Activated T-helper 1 cell treated with anti-CD3 and anti-CD28 coated beads, Interleukin-2, amount 50 U/mL, for 16 hours (primary cell): ENCODE measurements at places on chromosomes 3 and 15.

GRCh38 chr3:128584412-128585020 lies 66.1 kb downstream of the RPN1 start:
- DNase-seq = no peak

DNA sequence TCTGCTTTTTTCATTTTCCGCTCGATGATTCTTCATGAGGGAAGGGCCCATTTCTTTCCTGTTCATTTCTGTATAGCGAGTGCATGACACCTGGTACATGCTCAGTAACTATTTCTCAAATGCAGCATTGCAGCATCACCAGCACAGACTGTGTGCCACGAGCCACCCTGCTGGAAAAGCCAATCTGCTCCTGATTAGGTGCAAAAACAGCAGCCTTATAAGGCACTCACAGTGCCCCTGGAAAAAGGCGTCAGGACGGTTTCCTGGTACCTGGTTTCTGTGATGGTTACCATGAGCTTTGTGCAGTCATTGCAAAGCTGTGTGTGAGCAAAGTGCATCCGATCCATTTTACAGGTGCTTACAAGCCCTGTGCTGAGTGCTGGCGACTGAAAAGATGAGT lies 15.8 kb downstream of the ST8SIA2 start:
- no peak for DNase-seq

GRCh38 chr15:65101891-65102708 lies 12.9 kb downstream of the UBAP1L start:
- no peak for DNase-seq

DNA sequence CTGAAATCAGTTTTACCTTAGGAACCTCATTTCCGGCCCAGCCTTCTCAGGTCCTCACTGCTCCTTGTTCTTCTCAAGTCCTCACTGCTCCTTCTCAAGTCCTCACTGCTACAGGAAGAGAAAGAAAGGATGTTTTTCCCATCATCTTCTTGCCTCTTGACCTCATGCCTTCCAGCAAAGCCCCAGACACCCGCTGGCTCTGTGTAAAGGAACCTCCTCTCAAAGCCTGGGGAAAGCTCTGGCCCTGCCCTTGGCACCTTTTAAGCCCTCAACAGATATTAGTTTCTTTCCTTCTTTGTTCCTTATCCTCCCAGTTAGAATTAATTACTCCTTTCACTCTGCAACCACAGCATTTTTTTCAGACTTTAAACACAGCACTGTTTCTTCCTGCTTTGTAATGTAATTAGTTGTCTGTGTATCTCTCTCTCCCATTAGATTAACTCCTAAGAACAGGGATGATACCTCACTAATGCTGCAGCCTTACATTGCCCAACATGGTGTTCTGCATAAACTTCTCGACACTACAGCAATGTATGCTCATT lies 4.0 kb upstream of the WDR49 start:
- no peak for DNase-seq

GRCh38 chr3:180265551-180265950 lies 228.8 kb upstream of the PEX5L start:
- DNase-seq = no peak

- DNase-seq = no peak
Measured at GRCh38 chr15:44207643-44208042, 12.6 kb upstream of the FRMD5 start.
